ENCODE measurements at places on chromosomes 13 and 19. TPM values are rescaled to one million over a fixed set of nuclear protein-coding genes. Genes with fewer than 3 reads are reported as not detected.

DNA sequence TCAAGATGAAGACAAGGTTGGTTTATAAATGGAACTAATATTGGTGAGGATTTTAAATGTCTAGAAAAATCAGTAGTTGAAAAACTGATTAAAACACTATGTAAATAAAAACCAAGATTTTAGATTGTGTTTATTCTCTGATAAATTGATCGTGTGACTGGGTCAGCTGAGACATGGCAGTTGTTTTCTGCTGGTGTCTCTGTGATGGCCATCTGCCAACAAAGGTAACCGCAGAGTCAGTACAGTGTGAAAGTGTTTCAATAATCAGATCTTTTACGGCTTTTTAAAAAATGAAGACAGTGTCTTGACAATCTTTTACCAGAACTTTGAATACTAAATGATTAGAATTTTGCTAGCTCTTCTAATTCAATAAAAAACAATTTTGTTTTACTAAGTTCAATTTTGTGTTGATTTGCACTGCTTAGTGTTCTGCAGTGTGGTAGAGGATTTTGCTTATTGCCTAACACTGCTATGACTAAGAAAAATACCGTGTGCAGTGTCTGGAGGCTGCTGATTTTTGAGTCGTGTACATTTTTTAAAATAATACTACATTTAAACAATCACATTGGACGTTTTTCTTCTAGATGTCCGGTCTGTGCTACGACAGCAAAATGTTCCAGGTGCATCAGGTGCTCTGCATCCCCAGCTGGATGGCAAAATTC is 32.7 kb upstream of the GPR183 start:
- DNase-seq, result no peak

DNA sequence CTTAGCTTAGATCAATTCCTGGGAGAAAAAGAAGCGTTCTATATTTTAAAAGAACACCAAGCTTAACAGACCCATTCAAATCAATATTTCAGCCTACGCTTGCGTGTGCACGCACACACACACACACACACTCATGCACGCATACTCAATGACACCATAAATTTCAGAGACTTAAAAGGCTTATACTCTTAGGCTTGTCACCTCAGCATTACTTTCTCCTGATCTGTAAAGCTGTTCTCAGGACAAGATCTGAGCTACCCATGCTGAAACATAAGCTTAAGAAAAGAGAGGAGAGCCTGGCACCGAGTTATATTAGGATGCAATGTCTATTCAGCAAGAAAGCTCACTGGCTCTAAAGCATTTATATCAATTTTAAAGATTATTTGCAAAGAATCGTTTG is 368.5 kb downstream of the FGF14 start:
- DNase-seq, result no peak

DNA sequence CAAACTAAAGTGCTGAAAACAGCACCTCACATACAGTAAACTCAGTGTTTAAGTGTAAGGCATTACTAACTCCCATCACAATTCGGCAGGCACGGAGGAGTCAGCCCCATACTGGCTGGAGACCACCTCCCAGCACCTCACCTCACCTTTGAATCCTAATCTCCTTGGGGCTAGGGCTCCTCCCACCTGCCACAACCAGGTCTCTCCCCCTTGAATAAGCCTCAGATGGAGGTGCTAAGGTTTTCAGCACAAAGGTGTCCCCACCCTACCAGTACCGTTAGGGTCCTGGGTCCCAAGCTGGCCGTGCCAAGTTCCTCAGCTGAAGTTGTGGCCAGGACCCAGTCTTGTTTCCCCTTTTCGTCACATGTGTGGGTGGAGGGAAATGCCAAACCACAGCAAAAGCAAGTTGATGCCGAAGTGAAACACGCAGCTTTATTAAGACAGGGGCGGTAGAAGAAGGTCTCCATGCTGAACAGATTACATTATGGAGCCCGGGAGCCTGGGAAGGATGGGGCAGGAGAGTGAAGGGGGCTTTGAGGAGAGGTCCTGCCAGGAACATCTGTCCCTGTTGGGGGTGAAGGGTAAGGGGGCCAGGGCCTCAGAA is at the start of gene IGFLR1:
Gene IGFLR1 (minus strand): TSS at position 332 of the 604 bp plus-strand sequence. CDS start 1,272 bp downstream, outside the sequence.
- DNase-seq, result no peak

DNA sequence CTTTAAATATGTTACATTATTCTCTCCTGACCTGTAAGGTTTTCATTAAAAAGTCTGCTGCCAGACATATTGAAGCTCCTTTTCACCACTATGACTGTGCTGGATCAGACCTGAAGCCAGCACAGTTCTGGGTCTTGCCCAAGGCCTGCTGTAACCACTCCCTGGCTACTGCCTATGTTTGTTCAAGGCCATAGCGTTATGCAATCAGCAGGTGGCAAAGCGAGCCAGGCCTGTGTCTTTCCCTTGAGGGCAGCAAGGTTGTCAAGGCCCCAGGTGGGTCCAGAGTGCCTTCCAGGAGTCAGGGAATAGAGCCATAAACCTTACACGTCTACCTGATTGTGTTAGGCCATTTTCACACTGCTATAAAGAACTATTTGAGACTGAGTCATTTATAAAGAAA is 496.8 kb upstream of the PCDH9 start:
- no peak for DNase-seq

- DNase-seq, result no peak
Observed at GRCh38 chr13:98784666-98785065, 32.2 kb upstream of the SLC15A1 start.

GRCh38 chr13:29978211-29978610 is 127.8 kb upstream of the UBL3 start:
- DNase-seq, result no peak

DNA sequence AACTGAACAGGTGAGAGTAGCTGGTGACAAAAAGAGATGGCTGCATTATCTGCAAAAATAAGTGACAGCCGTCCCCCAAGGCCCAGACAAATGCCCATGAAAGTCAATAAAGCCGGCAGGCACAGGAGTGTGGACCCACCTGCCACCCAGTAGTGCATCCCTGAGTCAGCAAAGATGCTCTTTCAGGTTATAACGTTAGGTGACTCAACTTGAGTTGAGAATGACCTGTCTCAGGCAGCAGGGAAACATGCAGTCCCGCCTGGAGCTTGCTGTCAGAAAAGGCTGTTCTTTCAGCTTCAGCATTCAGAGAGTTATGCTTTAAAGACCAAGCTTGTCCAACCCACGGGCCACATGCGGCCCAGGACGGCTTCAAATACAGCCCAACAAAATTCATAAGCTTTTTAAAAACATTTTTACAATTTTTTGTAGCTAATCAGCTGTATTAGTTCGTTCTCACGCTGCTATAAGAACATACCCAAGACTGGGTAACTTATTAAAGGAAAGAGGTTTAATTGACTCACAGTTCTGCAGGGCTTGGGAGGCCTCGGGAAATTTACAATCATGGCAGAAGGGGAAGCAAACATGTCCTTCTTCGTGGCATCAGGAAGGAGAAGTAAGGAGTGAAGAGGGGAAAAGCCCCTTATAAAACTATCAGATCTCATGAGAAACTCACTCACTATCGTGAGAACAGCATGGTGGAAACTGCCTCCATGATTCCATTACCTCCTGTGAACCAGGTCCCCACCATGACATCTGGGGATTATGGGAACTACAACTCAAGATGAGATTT is 110.4 kb downstream of the RAB20 start:
- DNase-seq, result no peak

- no peak for DNase-seq
Observed at GRCh38 chr13:79340490-79340889, 65.6 kb downstream of the RBM26 start.

DNA sequence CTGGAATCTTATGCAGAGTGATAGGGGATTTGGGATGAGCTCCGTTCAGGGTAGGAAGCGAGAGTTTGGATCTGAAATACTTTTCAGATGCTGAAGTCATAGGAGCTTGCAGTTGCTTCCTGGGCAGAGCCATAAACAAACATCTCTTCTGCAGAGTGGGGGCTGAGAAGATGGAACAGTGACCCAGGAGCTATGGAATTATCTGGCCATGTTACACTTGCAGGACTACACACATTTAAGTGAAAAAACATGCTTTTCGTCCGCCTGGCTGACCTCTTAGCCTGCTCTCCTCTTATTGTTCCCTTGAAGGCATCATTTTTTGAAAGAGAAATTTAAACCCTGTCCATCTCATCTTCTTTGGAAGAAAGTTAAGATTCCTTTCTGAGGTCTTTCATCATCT is 40.7 kb downstream of the PSG11 start:
- DNase-seq, result no peak

DNA sequence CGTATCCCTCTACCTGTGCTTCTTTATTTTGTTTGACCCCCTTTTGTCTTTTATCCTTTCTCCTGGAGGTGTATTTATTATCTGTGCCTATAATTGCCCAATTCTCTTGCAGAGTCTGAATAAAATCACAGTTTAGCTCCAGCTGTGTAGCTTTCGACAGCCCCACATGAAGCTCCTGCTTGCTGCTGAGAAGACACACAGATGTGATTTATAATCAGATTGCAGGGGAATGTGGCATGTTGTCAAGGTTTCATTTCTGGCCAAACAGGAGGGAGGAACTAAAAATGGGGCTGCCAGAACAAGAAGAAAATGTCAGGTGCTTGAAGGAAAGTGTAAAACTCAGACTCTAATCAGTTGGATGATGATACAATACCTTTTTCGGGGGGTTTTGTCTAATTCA is 22.7 kb downstream of the CCNA1 start:
- DNase-seq, result no peak

The WASF3 gene
- 59.8 TPM for polyA plus RNA-seq

The EPN1 gene
- 80.2 TPM for polyA plus RNA-seq

The RETN gene
- 1.4 TPM for polyA plus RNA-seq

The KPTN gene
- 13.5 TPM for polyA plus RNA-seq

The COQ8B gene
- 45.2 TPM for polyA plus RNA-seq

The CLEC4G gene
- not detected for polyA plus RNA-seq

The SLC46A3 gene
- 2.8 TPM for polyA plus RNA-seq

The ZBTB32 gene
- 0.98 TPM for polyA plus RNA-seq
